ENCODE measurements at places on chromosomes 1 and 21. TPM values are rescaled to one million over a fixed set of nuclear protein-coding genes. Genes with fewer than 3 reads are reported as not detected.

DNA sequence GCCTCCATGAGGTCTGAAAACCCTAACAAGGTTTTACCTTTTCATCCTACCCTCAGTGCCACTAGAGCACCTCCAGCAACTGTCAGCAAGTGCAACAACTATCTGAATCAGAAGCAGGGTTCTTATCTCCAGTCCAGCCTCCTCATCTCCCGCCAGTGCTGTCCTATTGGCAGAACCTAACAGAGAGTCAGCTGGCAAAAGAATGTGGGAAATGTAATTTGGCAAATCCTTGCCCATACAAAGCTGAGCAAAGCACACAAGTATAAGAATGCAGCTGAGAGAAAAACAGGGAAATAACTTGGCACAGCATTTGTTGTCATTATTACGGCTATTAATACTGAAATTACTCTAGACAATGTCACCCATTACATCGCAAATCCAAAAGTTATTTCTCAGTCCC lies 124.2 kb downstream of the ATP6V1G3 start:
- DNase-seq = peak; percentile 15

- no peak for DNase-seq
Observed at GRCh38 chr1:28509705-28510272, 3.9 kb downstream of the RCC1 start.

SLAMF8 gene
- polyA plus RNA-seq = 1.4 TPM

DNA sequence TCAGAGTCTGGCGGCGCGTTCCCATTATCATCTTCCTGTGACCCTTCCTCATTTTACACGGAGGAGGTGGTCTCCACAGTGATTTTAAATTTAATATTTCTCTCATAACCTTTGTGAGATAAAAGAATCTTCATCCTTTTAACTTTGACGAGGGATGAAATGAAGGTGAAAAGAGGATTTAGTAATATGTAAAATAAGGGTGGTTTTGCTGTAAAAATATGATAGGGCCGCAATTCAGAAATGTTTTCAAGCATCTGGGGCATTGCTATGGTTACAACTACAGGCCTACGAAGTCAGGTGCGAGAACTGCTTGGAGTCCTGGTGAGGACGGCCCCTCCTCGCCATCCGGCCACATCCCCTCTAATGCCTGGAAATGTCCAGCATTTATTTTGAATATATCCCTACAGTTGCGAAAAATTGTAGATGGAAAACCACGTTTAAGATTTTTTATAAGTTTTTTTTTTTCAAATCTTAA lies 422 bp upstream of the RSBN1 start:
- no peak for DNase-seq

- peak; percentile 81 for DNase-seq
Observed at GRCh38 chr21:36749935-36750575, 51.1 kb downstream of the SIM2 start.

Data from left lung (tissue), 14 donors.